ENCODE measurements at places on chromosomes 12 and 14.
A peak's percentile ranks its signal among the peaks of the same experiment; 100 is the strongest.

DNA sequence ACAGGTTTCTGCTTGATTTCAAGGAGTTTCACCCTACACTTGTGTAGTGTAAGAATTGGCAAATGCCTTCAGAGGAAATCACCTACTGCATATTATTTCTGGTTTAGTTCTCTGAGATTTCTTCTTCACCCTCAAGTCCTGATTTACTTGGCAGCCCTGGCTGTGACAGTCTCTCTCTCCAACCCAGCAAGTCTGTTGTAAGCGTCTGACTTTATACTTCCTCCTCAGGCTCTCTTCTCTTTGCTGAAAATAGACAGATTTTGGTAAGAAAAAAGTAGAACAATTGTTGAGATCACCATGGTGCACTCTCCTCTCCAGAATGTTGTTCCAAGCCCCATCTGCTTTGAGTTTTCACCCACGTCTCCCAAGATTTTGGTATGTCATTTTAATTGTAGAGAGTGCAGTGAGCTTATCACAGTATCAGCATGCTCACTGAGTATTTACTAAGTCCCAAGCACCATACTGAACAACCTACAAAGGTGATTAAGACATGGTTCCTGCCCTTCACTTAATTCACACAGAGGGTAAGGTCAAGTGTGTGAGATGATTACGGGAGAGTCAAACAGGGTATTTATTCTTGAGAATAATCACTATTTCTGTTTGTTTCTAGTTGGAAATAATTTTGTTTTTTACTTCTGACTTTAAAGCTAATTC is 148.7 kb downstream of the MDGA2 start:
- no peak for DNase-seq

DNA sequence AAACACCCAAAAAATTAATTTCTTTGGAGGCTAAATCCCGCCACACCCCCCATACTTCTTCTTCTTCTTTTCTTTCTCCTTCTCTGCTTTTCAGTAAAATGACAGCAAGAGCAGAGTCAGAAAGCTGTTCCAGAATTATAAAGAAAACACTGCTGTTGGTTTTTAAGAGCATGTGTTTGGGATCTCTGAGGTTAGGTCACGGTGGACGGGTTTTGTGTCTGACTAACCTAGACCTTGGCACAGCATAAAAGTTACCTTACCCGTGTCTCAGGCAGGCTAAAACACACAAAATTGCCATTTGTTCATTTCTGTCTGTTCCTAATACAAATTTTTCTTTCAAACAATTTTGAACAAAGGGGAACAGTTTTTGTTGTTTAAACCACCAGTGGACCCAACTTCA is 540.8 kb downstream of the NRXN3 start:
- DNase-seq = no peak

- no peak for DNase-seq
These were observed 23.9 kb downstream of the TC2N start for GRCh38 chr14:91843437-91843836.

DNA sequence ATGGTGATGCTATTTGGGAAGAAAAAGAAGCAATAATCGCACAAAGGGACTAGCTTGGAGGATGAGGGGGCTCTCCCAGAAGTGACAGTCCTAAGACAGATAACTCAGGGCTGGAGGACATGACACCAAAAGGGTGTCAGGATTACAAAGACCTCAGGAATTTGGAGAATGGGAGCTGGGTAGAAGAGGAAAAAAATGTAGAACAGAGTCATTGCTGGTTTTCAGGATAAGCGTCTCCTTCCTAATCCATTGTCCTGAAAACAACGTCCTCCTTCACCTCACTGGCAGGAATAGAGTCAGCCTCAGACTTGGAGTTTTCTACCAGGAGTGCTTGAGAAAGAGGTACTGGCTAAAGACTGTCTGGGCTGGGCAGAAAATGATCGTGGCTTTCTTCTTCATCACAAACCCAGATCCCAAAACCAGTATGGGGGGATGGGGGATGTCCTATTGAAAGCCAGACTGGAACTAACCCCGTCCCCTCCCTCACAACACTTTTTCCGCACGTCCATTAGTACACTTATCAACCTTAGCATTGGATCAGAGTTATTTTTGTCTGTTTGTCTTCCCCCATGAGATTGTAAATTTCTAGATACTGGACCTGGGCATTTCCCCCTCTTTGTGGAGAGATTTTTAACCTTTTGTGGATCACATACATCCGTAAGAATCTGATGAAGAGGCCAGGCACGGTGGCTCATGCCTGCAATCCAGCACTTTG is 14.3 kb downstream of the B4GALNT3 start:
- DNase-seq = no peak

DNA sequence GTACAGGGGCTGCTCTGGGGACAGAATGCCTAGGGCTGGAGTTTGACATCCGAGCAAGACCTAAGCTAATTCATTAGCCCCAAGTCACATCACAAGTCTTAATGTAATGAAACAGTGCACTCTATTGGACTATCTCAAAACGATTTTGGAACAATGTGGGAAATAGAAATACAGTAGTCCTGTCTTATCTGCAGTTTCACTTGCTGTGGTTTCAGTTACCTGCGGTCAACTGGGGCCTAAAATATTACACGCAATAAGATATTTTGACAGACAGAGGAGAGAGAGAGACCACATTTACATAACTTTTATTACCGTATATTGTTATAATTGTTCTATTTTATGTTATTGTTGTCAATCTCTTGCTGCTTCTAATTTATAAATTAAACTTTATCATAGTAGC is 21.1 kb downstream of the MOAP1 start:
- no peak for DNase-seq

- no peak for DNase-seq
These were observed 61.1 kb downstream of the SLC25A47 start for GRCh38 chr14:100384277-100384676.

DNA sequence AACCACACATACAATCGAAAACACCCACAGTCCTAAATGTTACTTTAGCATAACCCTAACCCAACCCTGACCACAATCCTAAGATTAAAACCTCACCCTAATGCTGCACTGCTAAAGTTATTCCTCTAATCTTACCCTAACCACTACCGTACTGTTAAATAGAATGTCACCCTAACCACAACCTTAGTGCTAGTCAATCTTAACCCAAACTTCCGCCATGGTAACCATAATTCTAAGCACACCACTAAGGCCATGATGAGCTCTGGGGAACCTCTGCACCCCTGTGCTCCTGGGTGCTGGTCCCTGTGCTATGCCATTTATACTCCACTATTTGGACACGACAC is 38.0 kb downstream of the LTBP2 start:
- DNase-seq = no peak

DNA sequence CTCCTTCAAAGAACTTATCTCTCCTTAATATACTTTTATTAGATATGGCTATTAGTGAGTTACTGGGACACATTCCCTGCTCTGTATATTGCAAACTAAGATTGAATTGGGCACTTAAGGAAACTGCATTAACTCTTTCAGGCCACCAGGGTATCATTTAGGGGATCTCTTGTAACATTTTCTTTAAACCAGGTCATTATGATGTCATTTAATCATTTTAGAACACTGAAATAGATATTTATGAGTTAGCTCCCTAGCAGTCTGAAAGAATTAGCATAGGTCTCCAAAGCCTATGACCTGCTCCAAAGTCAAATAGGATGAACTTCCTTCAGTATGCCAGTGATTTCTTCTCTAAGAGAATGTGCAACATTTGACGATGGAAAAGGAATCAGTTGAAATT is 506.9 kb downstream of the FOXG1 start:
- DNase-seq = no peak

GRCh38 chr12:55501601-55502000 is 9.4 kb downstream of the OR6C68 start:
- no peak for DNase-seq

DNA sequence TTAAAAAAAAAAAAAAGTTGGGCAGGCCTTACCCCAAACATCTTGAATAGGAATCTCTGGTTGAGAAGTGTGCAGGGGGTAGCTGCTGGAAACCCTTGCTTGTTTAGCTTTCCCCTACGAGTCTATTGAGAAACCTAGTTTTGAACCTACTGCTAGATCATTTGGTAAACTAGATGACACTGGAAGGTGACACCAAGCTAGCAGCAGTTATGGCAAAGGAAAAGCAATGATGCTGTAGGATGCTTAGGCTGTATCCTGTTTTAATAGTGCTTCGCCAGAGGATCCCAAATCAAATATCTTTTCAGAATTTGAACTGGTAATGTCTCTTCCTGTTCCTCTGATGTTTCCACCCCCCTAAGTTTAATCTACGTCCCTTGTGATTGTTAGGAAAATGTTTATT is 5.5 kb upstream of the PCED1B start:
- DNase-seq = no peak

DNA sequence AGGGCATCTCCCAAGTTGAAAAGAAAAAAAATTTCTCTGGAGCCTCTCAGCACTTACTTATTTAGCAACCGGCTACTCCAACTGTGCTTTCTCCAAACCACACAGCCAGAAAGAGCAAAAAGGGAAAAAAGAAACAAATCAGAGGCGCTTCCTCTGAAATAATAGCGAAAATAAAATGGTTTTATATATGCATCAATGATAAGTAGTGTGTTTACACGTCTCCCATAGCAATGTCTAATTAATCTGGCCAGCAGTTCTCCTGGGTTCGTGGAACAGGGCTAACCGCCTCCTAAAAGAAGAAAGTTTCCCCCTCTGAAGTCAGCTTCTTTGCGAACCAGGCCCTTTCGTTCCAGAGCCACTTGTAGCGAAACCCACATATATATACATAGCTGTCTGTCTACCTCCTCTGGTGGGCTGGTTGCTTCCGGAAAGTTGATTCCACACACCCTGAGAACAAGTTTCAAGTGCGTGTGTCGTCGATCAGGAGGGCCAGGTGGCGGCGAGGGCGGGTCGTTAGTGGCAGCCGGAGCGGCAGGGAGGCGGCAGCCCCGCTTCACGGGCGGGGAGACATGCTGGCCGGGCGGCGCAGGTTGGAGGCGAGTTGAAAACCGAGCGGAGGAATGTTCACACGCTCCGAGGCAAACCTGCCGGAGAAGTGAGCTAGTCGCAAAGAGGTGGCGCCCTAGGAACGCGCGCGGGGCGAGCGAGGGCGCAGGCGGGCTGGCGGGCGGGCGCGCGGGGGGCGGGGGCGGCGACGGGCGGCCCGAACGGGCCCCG is 2.7 kb downstream of the PTHLH start:
- peak; percentile 62 for DNase-seq

DNA sequence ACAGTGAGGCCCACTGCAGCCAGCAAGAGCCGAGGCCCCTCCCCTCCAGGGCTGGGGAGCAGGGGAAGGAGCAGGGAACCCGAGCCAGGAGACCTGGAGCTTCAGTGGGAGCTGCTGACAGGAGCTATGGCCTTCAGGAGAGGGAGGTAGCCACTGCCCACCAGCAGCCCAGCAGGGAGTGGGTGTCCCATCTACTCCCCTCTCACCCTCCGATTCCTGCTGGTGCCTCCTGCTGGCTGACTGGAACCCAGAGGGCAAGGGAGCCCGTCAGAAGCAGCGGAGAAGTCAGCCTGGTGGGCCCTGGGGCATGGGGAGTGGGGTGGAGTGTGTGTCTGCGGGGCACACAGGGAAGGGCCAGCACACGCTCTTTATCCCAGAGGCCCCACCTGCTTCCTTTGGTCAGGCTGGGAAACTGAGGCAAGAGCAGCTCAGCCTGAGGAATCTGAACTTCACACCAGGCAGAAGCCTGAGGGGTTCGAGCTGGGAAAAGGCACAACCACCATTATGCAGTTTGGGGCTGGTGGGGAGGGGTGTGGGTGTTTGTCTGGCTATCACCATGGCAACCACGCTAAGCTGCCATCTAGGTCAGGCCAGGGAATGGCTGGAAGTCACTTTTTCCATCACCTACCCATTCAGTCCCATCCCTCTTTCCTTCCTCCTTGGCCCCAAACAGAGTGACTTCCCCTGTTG is 36.8 kb upstream of the PLEKHG6 start:
- peak; percentile 72 for DNase-seq

Measured in brain (organoid and tissue), 16 donors.